ENCODE measurements at places on chromosomes 11 and 22. TPM values are rescaled to one million over a fixed set of nuclear protein-coding genes. Genes with fewer than 3 reads are reported as not detected.

DNA sequence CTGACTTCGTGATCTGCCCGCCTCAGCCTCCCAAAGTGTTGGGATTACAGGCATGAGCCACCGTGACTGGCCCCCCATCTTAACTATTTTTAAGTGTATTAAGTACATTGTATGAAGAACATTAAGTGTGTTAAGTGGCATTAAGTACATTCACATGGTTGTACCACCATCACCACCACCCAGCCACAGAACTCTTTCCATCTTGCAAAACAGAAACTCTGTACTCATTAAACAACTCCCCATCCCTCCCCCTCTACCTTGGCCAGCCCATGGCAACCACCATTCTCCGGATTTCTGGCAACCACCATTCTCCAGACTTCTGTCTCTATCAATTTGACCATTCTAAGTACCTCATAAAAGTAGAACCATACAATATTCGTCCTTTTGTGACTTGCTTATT is 17.8 kb upstream of the PEX26 start:
- no peak for DNase-seq

DNA sequence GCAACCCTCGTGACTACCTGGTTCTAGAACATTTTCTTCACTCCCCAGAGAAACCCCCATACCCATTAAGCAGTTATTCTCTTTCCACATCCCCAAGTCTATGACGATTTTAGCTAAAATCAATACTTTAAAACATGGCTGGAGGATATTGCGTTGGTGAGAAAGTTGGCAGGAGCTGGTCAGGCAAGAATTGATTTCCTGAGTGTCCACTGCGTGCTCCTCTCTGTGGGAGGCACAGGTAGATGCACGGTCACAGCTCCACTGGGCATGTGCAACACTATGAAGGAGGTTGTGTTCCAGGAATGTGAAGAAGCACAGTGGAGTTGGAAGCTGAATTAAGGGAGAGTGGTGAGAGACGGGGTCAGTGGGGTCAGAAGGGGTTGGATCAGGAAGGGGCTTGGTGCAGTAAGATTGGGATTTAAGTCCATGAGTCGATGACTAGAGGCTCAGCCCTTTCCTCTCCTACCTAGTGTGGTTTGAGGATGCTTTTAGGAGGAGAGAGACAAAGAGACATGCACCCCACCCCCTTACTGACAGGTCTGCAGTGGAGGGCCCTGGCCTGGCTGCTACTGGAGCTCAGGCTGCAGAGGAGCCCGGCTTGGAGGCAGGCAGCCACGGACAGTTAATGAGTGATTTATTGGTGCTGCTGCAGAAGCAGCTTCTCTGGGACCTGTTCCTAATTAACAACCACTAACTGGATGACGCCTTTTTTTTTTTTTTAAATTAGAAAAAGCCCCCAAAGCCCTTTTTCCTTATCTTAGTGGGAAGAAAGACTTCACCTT is 395.6 kb downstream of the TENM4 start:
- DNase-seq = no peak

DNA sequence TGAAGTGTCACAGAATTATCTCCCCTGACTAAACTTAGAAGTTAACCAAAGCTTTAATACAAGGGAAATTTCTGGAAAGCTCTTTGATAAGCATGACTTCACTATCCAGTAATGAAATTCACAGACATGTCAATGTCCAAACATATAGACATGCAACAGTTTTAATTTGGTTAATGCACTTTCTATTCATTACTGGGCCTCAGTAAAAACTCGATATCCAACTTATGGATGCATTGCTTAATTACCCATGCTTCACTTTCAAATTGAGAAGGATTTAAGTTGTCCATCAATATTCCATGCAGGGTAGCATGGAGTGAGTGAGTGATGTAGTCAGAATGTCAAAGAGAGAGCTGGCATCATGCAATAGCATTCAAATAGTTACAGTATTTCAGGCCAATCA is 197.5 kb downstream of the CADM1 start:
- DNase-seq = no peak

The FLRT1 gene
- not detected for total RNA-seq

- no peak for DNase-seq
Observed at GRCh38 chr11:116485425-116485824, 287.4 kb downstream of the BUD13 start.

Data from thoracic aorta (tissue), 2 donors.